ENCODE measurements at places on chromosomes 7 and 10. TPM values are rescaled to one million over a fixed set of nuclear protein-coding genes. Genes with fewer than 3 reads are reported as not detected.

- DNase-seq = no peak
Observed at GRCh38 chr10:649798-650440, 39.5 kb downstream of the DIP2C start.

Gene LRRD1
- not detected for total RNA-seq

- no peak for DNase-seq
Observed at GRCh38 chr7:40538281-40538680, 403.5 kb downstream of the SUGCT start.

DNA sequence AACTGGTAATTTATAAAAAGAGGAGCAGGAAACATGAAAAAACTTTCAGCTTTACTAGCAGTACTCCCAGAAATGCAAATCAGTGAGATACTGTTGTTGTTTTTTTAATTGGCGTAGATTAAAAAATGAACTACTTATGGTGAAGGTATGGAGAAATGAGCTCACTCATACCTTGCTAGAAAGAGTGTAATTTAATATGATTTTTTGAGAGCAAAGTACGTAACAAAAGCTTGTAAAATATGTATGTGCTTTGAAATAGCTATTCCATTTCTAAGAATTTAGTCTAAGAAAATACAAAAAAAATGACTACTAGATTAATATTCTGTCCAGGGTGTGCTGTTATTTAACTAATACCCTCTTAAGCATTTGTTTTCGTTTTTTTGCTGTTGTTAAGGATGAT is 5.5 kb downstream of the CUL1 start:
- no peak for DNase-seq

Gene CCL24
- 0.99 TPM for total RNA-seq

DNA sequence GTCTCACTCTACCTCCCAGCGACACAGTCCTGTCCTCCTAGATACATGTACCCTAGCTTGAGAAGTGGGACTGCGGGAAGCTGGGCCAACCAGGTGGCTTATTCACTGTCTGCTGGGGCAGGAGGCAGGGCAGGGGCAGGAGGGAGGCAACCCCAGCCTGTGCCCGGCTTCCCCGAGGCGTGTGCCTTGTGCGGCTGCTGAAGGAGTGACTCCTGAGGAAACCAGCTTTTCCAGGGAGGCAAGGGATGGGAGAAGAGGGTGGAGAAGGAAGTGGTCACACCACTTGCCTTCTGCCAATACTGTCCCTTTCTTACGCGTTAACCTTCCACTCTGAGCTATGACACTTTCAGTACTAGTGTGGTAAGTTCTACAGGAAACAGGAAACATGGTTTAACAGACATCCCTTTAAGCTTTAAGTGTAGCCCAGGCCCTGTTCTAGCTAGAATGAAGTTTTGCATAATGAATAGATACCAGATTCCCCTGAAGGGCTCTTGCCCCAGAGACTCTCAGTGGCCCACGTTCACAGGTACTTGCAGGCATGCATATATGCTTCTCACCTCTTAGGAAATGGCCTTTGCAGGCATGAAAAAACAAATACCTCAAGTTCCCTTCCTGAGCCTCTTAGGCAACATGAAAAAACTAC is 40.6 kb downstream of the SYPL1 start:
- no peak for DNase-seq

- no peak for DNase-seq
Observed at GRCh38 chr10:32413513-32413912, 32.4 kb upstream of the CCDC7 start.
